Femur (tissue), 1 donor: ENCODE measurements at places on chromosomes 6 and 20.

DNA sequence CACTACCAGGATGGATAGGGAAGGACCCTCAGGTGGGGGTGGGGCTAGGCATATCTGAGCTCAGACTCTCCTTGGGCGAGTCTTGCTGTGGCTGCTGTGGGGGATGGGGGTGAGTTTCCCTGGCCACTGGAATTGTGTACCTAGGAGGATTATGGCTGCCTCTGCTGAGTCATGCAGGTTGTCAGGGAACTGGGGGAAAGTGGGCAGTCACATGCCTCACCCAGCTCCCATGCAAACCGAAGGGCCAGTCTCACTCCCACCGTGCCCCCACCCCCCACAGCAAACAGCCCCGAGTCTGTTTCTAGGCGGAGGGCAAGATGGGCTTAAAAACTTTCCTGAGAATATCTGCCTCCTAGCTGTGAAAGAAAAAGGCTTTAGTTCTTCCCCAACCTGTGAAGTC lies 210.3 kb upstream of the FERMT1 start:
- DNase-seq = no peak

DNA sequence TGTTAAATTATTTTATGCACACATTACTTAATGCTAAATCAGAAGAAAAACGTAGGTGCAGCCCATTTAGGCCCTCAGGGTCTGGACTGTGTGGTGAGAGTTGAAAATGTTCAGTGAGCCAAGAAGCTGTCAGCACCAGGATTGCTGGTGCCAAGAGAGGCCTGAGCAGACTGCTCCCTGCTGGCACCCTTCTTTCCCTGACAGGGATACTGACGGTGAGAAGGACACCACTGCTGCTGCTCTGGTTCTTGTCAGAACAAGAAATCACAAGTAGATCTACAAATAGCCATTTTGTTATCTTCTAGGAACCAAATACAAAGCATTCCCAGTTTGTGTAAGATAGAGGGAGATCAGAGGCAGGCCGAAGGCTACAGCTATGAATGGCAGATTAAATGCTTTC lies 48.7 kb upstream of the CRISP1 start:
- peak; percentile 37 for DNase-seq

DNA sequence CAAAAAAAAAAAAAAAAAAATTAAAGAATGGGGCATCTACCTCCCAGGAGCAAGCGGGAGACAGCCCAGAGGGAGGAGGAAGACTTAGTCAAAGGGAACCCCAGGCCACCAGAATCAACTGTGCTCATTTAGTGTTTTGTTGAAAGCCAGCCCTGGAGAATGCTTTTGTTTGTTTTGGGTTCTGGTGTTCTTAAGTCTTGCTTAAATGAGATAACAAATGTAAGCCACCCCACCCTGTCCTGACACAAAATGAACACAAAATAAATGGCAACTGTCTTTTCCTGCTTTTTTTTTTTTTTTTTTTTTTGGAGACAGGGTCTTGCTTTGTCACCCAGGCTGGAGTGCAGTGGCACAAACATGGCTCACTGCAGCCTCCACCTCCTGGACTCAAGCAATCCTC lies 165.0 kb upstream of the JARID2 start:
- DNase-seq = no peak

DNA sequence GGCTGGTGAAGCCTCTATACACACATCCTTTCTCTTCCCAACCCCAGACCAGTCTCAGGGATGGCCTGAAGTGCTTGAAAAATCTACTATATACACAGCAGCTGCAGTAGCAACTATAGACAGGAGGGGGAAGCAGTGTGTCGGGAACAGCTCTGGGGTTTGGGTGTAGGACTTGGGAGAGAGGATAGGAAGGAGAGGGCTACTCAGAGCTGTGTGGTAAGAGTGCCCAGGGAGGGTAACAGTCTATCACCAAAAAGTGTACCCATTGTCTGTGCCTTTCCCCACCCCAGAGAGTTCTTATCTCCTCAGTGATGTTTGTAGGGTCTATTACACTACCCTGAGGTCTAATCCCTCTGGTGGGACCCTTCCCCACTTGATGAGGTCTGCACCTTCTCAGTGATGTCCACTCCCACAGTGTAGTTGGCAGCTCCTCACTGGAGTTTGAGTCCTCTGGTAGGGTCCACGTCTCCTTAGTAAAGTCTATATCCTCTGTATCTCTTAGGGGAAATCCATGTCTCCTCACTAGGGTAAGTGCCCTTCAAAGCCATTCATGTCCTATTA lies 1.5 kb upstream of the GGT7 start:
- DNase-seq = peak; percentile 85

- DNase-seq = no peak
Measured at GRCh38 chr6:166580076-166581050, 6.1 kb downstream of the RAMACL start.

DNA sequence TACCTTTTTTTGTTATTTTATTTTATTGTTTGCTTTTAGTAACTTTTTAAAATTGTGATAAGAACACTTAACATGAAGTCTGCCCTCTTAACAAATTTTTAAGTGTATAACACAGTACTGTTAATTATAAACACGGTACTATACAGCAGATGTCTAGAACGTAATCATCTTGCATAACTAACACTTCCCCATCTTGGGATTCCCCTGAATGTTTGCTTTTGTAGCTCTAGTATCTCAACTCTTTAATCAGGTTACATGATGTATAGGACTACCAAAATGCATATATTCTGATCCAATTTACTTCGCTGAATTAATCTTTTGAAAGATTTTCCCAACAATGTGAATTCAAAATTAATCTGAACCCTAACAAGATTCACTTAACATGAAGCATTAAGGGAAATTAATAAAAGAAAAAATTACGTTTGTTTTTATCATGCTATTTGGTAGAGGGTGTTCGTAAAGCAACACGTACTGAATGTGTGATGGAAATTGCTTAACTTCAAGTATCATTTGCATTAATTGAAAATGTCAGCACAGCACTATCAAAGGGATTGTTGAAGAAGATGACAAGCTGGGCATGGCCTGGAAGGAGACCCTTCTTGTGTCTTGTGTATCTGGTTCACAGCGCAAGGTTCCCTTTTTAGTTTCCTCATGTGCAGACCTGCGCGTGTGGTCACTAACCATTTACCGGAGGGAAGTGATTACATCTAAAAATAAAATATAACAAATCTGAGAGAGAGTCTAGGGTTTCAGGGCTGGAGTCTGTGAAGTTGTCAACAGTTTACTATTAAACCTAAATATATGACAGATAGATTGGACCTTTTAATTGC lies 15.2 kb downstream of the COL19A1 start:
- DNase-seq = no peak

DNA sequence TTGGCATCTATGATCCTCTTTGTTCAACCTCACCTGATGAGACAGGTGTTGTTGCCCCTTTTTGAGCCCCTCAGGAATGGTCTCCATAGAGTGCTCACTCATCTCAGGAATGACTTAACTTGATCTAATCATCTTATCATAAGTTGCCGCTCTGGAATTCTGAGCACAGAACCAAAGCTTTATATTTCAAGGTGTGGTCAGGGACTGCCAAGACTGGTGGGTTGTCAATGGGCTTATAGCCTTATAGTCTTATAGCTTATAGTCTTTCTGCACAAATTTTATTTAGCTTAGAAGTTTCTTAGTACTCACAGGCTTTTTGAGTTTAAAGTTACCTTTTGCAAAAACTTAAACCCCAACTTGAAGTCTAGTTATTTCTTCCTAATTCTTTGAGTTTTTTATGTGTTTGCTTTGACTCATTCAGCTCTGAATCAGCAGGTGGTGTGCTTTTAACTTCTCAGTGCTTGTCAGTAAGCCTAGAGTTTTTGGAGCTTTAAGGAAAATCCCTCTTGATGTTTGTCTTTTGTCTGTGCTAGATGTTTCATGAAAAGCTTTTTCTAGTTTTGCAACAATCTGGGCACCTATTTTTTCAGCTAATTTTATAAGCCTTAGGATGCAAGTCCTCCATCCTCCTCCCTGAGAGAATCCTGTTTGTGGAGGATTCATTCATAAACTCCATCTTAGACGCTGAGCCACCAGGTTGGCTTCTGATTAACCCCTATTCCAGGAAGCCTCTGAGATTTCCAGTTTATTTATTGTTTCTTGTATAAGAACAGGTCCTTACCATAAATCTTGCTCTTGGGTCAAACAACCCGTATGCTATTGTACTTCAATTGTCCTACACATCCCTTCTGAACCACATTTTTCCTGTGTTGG lies 72.3 kb upstream of the SSTR4 start:
- no peak for DNase-seq

DNA sequence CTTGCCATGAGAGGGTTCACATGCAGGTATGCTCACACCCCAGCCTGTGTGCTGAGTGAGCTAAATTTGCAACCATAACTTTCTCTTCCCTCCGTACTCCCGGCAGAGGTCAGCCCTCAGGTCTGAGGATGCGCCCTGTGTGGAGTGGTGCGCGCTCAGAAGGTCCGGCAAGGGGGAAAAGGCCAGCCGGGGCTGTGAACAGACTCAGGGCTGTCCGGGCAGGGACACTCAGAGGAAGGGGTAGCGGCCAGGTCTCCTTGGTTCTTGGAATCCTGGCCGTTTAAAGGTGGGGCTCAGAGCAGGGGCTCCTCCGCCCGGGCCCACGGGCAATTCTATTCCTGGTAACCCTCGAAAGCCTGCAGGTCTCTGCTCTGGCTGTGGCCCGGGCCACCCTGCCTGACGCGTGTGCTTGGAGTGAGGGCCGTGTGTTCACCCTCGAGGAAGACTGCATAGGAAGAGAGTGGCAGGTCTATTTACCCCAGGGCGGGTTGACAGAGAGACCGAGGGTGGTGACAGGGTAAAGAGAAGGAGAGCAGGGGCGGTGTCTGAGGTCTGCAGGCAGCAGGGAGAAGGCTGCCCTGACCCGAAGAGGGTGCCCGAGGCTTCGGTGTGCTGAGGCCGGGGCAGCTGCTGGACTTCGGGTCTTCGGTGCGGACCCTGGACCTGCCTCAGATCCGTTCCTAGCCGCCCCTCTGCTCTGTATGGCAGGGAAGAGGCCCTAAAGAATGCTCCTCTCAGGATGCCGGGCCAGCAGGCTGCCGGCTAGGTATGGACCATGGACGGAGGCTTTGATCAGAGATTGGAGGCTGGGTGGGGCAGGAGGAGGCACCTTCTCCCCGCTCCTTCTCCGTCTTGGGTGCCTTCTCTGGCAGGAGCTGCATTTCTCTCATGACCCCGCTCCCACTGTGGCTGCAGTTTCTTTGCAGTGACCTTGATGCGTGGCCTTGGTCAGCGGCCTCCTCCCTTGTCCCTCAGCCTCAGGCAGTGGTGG lies 131.1 kb upstream of the ARMC2 start:
- DNase-seq = no peak

GRCh38 chr20:19330731-19331130 lies 118.3 kb downstream of the SLC24A3 start:
- no peak for DNase-seq

GRCh38 chr6:117128052-117128451 lies 137.3 kb upstream of the VGLL2 start:
- no peak for DNase-seq

DNA sequence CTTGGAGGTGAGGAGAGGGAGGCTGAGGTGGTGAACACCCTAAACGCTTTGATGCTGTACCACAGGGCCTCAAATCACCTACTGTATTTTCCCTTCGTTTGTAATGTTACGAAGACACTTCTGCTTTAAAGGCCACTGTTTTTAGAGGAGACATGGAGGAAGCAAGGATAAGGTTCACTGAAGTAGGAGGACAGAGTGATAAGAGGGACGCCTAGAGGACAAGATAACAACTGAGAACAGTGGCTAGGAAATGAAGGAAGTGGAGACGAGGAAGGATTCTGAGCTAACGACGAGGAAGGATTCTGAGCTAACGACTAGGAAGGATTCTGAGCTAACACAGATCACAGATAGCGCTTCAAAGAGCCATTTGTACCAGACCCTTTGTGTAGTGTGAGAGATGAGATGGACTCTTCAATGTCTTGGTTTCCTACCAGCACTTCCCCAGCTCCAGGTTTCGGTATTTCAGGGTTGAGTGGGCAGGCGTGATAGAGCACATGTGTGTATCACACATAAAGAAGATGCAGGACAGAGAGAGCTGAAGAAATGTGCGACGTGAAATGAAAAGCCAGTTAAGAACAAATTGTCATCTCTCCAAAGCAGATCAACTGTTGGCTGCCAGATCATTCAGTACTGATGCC lies 7.5 kb downstream of the SF3B5 start:
- DNase-seq = no peak

DNA sequence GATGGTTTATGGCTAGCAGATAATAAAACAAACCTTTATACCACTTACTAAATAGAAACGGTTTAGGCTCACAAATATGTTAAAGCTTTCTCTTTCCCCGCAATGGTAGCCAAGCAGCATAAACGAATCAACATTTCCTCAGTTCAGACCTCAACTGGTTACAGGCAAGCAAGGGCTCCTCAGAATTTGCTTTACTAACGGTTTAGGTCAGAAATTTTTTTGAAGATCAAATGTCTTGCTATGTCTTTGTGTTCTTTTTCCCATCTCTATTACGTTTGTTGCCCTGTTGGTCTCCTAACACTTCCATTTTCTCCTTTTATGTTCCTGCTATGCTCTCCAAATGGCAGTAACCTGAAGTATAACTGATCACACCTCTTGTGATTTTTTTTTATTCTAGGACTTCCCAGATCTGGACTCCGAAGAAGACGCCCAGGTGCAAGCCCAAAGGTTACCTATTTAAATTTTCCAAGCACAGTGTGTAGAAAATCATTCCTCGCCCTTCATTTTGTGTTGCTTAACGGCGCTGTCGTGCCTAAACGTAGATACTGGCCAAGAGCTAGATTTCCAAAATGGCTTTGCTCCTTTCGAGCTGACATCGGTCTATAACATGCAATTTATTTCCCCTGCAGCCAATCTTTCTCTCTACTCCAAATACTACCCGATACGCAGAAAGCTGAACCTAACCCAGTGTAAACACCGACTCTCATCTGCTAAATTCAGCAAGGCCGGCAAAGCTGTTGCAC lies 717 bp upstream of the ASF1A start:
- DNase-seq = peak; percentile 73

DNA sequence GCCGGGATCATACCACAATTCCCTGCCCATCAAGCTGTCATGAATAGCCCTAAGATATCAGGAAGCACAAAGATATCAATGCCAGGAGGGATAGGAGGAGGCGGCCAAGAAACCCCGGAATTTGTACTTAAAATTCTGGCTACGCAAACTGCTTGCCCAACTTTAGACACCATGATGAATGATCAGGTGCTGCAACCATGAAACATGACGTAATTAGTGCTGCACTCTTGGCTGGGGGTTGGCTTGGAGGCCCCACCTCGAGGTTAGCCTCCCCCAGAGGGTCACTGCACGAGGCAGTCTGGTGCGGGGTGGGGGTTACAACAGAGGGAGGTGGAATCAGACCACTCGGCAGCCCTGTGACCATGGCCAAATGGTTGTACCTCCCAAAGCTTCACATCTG lies 8.9 kb downstream of the SIRPA start:
- DNase-seq = no peak

GRCh38 chr6:137415127-137415833 lies 78.9 kb downstream of the OLIG3 start:
- DNase-seq = peak; percentile 57

DNA sequence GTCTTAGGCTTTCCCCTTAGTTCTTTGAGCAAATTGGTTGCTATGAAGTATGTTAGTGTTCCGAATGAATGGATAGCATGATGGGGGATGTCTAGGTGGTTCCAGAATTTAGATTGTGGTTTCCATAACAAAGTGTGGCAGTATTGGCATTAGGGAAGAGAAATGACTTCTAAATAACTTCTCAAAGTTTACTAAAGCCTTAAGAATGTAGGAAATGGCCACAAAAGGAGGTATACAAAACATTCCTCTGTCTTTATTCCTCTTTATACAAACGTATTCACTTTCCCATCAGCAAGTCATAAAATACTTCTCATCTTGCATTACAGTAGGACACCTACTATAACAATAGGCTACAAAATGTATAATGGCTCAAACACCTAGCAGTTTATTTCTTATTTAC lies 279.6 kb downstream of the ESR1 start:
- no peak for DNase-seq

- DNase-seq = no peak
Measured at GRCh38 chr6:151399679-151400078, 8.3 kb upstream of the ZBTB2 start.
